ENCODE measurements at places on chromosomes 3 and 15.

GRCh38 chr3:39401983-39402382, 4.5 kb upstream of the RPSA start:
- no peak for DNase-seq

DNA sequence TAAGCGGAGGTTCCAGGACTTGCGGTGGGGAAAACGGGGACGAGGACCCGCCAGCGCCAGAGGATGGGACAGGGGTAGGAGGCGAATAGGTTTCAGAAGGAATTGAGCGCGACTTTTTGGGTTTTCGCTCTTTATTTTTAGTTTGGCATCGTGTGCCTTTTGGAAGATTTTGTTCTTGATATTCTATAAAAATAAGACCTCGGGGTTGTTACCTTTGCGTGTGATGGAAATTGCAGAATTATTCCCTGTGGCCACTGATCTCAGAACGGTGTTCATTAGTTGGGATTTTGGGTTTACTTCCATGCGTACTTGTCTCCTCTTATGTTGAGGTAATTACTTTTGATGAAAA, 453 bp upstream of the CCDC14 start:
- DNase-seq = no peak

- no peak for DNase-seq
Measured at GRCh38 chr3:11154036-11154952, at the start of gene HRH1. TSS of gene HRH1 (plus strand) at chr3:11154493. CDS start at chr3:11259038, 104,545 bp downstream.

DNA sequence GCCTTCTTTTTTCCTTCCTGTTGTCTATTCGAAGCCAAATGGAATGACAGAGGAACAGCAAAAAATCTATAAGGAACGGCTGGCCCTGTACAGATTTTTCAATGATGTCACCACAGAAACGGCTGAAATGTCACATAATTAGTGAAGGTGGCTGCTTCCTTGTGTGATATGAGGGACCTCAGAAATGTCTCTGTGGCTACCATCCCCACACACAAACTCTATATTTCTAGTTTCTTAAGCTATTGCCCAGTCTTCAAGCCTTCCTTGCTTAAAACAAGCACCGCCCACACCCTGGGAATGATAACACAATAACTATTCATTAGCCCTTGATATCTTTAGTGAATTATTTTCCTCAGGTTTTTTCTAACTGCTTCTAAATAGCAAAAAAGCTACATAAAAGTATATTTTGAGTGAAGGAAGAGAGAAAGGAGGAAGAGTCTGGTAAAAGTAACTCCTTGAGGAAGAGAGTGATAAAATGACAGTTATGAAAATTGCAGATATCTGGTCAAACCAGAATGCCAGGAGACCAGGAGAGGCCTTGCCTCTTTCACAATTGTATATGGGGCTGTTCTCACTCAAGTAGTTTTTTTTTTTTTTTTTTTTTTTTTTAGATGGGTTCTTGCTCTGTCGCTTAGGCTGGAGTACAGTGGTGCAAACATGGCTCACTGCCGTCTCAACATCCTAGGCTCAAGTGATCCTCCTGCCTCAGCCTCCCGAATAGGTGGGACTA, 38.7 kb downstream of the FMN1 start:
- DNase-seq = no peak

- DNase-seq = no peak
Measured at GRCh38 chr3:17183951-17184550, 299.3 kb downstream of the PLCL2 start.

GRCh38 chr3:180223268-180223667, 186.5 kb upstream of the PEX5L start:
- DNase-seq = no peak

GRCh38 chr3:131349946-131350347, 31.6 kb upstream of the NUDT16 start:
- no peak for DNase-seq

DNA sequence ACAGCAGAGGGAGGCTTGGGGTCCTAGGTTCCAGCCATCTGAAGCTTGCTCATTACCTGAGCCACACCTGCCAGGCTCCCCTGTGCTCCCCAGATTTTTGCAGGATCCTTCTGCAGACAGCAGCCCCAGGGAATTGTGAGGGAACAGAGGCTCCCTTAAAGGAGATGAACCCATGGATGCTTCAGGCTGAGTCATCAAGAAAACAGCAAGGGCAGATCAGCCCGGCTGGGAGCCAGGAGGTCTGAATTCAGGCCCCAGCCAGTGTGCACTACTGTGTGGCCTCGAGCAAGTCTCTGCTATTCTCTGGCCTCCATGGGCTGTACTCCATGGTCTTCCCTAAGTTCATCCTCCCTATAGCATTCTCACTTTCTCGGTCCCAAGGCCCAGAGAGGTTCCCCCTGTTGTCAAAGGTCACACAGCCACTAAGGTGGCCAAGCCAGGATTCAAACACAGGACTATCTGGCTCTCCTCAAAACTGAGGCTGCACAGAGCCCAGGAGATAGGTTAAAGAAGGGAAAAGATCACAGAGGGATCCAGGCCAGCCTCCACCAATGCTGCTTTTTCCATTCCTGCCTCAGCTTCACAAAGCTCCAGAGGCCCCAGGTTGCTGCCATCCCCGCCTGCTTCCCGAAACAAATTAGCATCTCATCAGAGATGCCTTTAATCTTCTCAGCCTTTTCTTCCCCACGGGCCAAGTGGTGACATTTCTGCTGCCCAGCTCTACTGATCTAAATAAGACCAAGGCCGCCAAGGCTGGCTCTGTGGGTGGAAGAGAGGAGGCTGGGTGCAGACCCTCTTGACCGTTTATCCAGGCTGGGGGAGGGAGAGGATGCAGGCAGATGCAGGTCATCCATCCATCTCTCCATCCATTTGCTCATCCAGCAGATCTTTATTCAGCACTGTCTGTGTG, 21.2 kb upstream of the GRIP2 start:
- no peak for DNase-seq

- DNase-seq = no peak
Measured at GRCh38 chr3:48982016-48982415, 8.0 kb upstream of the P4HTM start.

DNA sequence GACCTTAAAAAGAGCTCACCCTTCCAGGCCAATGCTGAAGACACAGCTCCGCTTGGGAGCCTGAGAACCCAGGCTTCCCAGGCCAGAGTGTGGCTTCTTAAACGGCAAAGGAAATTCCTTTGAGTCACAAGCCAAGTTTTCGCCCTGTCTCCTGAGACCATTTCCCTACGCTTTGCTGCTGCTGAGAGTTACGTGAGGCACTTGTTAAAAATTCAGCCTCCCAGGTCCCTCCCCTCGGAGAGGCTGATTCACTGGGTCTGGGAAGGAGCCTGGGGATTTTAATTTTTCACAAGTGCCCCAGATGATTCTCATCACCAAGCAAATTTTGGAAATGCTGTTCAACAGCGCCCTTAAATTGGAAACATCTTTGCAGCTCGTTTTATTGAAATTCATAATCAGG, 25.5 kb downstream of the RLBP1 start:
- DNase-seq = no peak

DNA sequence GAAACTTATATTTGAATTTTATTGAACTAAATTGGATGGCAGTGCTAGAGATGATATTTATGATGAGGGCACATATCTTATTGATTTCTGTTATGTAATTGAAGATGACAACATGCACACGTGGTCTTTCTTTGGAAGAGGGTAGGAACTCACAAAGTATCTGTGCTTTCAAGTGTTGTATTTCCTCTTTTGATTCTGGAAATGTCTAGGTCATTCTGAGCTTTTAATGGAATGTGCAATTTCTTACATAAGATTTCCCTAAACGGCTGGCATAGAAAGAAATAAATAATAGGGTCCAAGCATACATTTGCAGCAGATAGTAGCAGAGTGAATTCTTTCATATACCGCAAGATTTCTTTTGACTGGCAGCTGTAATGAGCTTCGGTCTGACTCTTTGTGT, 10.1 kb upstream of the GPR171 start:
- no peak for DNase-seq

DNA sequence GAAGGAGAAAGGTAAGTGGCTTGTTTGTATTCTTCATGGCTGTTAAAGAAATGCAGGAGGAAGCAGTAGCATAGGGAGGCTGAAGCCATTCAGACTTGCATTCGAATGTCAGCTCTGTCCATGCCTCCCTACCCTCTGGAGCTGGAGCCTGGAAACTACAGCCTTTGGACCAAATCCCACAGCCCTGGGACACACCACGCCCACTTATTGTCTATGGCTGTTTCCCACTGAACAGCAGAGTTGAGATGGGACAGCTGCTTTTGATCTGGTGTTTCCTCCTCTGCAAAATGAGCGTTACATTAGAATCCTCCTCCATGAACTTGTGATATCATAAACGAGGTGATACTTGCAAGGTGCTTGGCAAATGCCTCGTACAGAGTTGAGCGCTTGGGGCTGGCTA, 3.6 kb downstream of the FAM107A start:
- DNase-seq = no peak

GRCh38 chr15:90497912-90498311, 31.8 kb upstream of the CRTC3 start:
- DNase-seq = no peak

- no peak for DNase-seq
Measured at GRCh38 chr3:13243586-13243985, 170.4 kb upstream of the IQSEC1 start.

DNA sequence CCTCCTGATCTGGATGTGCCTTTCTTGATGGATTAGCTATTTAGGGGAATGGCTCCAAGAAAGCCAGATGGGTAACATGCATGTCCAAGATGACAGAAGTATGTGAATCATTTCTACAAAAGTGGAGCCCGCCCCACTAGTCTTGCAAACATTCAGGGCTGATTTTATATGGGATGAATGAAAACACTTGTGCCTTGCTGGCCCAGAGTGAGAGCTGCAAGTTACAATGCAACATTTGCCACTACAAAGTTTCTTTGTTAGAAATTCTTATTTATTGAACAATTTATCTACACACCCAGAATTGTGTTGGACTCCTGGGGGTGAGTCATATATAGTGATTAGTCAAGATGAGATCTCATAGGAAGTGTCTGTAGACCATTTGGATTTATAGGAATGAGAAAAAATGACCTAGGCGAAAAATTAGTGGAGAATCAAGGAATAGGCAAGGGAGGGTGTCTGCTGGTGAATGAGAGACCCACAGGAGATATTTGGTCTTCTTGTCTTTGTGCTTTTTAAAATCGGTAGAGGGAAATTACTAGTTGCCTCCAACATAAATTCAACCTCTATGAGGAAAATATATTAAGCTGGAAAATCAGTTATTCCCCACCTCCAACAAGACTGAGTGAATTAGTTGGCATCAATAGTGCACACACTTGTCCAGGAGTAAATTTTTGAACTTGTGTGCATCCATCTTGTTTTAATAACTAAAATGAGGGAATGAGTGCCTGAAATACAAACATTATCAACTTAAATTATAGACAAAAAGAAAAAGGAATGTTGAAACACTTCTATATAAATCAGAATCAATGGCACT, 53.5 kb upstream of the DCBLD2 start:
- DNase-seq = no peak

DNA sequence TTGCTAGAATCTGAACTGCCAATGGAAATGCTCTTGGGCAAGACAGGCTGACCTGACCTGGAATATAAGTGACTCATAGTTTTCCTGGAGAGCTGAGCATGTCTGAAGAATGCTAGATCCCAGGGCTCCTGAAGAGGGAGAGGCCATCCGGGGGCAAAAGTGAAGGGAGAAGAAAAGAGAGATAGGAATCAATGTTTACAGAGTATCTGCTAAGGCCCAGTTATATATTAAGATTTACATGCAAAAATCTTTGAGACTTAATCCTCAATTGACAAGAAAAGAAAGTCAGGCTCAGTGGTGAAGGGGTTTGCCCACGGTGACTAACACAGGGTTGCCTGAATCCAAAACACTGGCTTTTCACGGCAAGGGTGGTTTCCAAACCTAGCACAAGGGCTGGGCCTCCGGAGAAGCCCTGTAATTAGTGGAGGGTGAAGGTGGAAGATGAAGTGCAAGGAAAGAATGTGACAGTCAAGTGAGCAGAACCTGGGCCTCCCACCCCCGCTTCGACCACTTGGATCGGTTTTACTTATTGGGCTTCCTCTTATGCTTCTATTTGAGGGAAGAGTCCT, 91.7 kb upstream of the FGF12 start:
- no peak for DNase-seq

- no peak for DNase-seq
Measured at GRCh38 chr15:86445579-86446252, 366.0 kb downstream of the AGBL1 start.

DNA sequence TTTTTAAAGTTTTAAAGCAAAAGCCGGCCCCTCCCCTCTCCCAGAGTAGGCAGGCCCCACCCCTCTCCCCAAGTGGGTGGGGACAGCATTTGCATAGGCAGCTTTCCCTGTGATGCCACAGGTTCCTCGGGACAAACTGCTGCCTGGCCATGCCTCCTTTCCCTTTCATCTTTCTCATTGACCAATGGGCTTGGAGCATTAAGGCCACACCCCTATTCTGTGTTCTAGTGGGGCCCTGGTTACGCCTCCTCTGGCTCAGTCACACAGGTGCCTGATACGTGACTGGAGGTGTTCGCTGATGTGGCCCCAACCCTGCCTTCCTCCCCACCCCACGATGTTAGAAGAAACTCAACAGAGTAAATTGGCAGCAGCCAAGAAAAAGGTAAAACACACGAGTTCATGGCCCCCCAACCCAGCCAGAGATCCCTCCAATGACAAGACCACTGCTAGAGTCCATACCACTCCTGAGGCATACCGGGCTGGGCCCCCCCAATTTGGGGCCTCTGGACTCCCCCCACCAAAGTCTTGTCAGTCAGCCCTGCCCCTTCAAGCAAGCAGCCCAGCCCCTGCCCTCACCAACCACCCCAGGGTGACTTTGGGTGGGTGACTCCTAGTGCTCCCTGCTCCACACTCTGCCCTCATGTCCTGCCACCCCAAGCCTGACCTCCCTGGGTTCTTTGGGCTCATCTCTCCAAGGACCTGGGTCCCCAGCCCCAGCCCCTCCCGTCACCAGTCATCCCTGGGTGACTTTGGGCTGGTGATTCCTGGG, 62.8 kb upstream of the CSPG4 start:
- peak; percentile 64 for DNase-seq

DNA sequence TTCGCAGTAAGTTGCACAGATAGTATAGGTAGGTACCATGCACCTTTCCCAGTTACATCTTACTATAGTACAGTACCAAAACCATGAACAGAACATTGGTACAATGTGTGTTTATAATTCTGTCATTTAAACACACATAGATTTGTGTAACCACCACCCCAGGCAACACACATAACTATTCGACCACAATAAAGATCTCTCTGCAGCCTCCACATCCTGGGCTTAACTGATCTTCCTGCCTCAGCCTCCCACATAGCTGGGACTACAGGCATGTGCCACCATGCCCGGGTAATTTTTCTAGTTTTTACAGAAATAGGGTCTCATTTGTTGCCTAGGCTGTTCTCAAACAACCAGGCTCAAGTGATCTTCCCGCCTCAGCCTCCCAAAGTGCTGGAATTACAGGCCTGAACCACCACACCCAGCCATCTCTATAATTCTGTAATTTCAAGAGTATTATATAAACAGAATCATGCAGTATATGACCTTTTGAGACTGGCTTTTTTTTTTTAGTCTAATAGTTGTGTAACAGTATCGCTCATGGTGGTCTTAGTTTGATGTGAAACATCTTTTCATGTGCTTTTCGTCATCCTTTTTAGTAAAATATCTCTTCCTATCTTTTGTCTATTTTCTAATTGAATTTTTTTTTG, 13.3 kb upstream of the TMF1 start:
- no peak for DNase-seq

Measured in iPS DF 19.7 (cell line).